ENCODE measurements at places on chromosomes 3 and 15.

DNA sequence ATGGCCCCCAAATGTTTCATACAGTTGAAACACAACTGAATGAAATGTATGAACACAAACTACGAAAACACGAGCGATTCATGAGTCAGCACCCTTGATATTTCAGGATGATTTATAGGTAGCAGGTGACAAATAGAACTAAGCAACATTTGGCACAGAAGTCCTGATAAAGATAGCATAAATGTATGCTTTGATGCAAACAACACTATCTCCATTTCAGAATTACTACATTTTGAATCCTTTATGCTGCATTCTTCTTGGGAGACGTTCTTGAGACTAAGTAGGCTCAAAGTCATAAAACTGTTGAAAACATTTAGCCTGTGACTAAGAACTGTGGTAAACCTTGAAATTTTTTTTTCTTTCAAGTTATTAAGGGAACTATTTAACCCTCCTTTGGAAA is 200.3 kb upstream of the ICE2 start:
- no peak for DNase-seq

- no peak for DNase-seq
Measured at GRCh38 chr3:124800076-124800475, 69.8 kb downstream of the UMPS start.

DNA sequence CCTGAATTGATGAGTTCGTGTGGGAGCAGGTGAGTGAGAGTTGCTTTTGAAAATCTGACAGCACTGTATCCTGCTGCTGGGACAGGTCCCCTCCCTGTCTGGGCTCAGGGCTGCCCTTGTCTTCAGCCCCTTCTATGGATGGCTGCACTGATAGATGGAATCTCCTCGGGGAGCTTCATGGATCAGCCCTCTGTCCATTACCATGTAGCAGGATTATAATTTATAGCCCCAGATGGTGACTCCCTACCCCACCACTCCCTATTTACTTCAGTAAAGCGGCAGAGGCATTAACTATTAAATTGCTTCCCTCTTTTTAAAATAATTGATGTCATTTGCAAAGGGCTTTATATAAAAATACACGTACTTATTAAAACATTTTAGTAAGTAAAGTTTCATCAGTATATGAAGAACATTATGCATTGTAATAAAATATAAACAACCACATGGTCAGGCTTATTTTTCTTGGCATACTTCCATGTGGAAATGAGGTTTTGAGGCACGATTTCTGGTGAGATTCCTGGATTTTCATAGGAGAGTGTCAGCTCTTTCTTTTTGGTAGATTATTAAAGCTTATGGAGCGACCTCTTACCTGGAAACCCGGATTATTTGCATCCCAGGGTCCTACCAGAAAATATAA is 38.5 kb downstream of the MAP3K13 start:
- DNase-seq, result no peak

DNA sequence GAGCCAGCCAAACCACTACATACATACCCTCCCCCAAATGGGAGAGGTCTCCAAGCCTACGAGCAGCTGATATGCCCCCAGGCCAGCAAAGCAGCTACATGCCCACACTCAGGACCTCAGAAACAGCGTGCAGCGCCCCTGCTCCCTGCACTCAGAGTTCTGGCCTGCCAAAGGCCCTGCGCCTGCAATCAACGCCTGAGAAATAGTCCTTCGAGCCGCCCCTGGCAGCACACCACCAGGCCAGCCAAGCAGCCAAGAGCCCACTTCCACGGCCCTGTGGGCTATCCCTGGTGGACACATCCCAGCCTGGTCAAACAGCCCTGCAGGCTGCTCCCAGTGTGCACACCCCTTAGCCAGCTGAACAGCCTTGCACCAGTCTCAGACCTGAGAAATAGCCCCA is 139.1 kb downstream of the DMXL2 start:
- DNase-seq, result no peak

DNA sequence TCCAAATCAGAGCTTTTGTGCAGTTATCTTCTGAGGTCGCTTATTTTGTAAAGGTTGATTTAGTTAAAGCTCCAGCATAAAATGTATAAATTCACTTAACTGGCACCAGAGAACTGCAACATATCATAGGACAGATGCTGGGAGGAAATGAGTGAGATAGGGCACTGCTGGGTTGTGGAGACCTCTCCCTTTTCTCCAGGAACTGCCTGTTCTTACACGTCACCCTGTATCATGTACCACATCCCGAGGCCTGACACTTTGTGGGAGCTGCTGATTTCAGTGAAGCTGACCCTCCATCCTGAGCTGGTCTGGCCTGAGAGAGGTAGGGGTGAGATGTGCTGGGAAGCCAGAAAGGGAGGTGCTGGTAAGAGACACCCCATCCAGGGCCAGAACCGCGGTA is 213.8 kb upstream of the FEZF2 start:
- DNase-seq, result no peak

DNA sequence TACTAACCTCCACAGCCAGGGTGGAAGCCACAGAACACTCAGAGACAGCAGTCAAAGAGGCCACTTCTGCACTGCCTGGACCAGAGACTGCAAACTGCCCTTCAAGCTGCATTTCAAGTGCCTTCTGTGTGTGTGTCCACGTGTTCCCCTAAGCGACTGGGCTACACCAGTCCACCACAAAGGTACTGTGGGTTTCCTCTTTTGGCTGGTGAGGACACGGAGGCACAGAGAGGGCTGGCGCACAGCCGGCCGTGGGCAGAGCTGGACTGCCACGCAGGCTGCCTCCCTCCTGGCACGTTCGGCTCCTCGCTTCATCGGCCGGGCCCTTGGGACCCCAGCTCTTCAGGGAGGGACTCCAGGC is 60.9 kb downstream of the MGLL start:
- no peak for DNase-seq

DNA sequence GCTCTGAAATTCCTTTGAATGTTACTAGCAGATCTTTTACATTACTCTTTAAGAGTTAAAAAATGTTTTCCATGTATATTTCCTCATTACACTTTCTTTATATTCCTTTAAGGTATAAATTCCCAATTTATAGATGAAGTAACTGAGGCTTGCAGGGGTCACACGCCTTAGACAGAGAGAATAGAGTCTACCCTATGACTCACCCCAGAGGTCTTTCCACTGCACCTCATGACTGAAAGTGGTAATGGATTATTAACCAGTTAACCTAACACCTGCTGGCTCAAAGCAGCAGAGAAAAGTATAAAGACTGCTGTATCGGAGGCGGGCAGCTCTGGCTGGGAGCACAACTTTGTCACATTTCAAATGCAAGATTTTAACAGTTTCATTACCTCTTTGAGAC is 37.7 kb downstream of the LDHAL6B start:
- DNase-seq, result peak; percentile 86

GRCh38 chr3:39429466-39429865 is 22.9 kb downstream of the RPSA start:
- DNase-seq, result no peak

- DNase-seq, result no peak
Measured at GRCh38 chr3:120879411-120879810, 28.6 kb upstream of the STXBP5L start.

DNA sequence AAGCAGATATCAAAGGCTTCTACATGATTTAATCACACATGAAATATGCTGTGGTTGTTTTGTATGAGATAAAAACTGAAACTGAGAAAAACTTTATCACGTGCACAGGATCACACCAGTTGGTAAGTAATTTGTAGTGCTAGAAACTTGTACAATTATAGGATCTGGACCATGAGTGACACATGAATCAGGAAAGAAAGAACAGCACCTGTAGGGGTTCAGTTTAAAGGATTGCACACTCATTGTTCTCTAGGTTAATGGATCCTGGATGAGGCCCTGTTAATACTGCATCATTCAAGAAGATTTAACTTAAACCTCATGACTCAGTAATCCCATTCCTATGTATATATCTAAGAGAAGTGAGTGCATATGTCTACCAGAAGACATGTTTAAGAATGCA is 87.9 kb downstream of the STT3B start:
- DNase-seq, result no peak

GRCh38 chr15:71549091-71549490 is 261.3 kb upstream of the NR2E3 start:
- no peak for DNase-seq

- DNase-seq, result no peak
Measured at GRCh38 chr3:194373899-194374298, 4.4 kb upstream of the LRRC15 start.

DNA sequence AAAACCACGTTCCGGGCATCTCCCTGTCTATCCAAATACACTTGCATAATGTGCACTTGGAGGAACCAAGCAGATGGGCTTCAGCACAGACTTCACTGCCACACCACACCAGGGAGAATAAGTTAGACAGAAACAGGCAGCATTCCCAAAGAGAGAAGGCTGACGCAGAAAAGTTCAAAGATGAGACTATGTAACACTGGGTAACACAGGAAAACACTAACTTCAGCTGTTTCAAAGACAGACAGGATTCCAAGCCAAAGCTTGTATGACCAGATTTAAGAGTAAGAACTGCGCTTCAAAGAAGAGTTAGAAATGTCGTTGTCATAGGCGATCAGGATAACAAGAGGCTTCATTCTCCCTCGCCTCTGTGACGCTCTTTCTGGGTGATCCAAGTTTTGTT is 19.9 kb downstream of the SLC51A start:
- no peak for DNase-seq

- DNase-seq, result no peak
Measured at GRCh38 chr3:126440709-126440995, 35.0 kb downstream of the ZXDC start.

GRCh38 chr15:69292826-69293420 is 5.8 kb upstream of the PAQR5 start:
- no peak for DNase-seq

DNA sequence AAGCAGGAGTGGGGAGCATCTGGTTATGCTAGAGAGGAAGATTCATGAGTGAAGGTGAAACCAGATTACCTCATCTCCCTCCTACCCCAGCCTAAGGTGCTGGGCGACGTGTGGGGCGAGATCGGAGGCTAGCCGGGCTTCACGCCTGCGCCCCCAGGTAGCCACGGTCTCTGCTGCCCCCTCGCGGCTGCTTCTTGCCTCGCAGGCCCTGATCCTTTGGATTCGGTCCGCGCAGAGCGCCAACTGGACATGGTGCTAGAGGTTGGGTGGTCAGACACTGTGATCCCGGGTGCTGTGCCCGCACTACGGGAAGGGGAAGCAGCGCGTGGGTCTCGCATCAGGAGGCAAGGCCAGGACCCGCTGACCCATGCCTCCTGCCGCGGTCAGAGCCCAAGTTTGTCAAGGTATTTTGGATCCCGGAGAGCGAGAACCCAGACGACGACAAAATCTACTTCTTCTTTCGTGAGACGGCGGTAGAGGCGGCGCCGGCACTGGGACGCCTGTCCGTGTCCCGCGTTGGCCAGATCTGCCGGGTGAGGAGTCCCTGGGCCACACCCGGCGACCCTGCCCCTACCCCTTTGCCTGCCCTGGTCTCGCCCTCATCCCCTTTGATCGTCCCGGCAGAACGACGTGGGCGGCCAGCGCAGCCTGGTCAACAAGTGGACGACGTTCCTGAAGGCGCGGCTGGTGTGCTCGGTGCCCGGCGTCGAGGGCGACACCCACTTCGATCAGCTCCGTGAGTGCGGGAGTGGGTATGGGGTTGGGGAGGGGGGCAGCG is 4.2 kb downstream of the SEMA3B start:
- peak; percentile 72 for DNase-seq

DNA sequence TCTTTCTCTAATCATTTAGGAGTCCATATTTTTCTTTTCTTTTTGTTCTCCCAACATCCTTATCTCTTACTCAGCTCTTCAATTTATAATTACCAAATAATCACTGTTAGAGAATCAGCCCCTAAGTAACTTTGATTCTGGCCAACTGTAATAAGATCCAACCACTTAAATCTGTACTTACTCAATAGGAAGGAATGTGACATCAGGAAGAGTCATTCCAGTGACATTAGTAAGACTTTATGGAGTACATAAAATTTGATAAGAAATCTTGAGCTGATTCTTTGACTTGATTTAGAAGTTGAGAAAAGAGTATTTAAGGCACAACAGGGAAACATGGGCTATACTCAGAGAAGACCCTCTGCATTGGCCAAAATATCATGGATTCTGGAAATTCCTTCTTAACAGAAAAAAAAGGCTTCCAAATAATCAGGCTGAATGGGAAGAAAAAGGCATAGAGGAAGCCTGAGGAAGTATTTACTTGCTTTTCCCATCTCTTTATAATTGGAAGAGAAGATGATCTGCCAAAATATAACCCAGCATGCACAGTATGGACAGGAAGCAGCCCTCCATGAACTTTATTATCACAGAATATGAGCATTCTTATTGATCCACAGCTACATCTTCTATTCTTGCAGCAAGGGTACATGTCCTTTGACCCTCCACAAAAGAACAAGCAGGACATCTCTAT is 289.7 kb upstream of the TPRG1 start:
- DNase-seq, result peak; percentile 81

DNA sequence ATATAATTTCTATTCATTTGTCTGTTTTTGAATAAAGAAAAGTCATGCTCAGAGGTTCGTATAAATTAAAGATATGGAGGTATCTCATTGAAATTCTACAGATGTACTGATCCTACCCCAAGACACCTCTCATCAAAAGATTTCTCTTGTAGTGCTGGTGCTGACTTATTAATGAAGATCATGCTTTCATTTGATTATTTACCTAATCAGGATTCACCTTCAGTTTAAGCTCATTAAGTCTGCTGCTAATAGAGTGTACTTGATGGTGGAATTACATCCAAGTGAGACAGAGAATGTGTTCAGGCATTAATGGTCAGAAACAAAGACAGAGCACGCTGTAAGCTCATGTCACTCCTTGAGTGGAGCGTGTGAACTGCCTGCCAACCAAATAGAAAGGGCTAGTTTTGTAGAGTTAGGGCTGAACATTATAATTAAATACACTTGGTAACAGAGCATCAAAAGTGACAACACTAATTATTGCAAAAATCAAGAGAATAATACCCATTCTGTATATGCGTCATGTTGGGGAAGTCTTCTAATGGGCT is 45.5 kb downstream of the KBTBD12 start:
- no peak for DNase-seq
